Activated B cell treated with CpG ODN at 0.5 μM for 24 hours (primary cell): ENCODE measurements at places on chromosomes 2 and 18.
A peak's percentile ranks its signal among the peaks of the same experiment; 100 is the strongest.

GRCh38 chr2:168424971-168425370 is 31.1 kb upstream of the CERS6 start:
- no peak for DNase-seq

GRCh38 chr2:223494496-223494895 is 107.7 kb downstream of the SCG2 start:
- DNase-seq = no peak

DNA sequence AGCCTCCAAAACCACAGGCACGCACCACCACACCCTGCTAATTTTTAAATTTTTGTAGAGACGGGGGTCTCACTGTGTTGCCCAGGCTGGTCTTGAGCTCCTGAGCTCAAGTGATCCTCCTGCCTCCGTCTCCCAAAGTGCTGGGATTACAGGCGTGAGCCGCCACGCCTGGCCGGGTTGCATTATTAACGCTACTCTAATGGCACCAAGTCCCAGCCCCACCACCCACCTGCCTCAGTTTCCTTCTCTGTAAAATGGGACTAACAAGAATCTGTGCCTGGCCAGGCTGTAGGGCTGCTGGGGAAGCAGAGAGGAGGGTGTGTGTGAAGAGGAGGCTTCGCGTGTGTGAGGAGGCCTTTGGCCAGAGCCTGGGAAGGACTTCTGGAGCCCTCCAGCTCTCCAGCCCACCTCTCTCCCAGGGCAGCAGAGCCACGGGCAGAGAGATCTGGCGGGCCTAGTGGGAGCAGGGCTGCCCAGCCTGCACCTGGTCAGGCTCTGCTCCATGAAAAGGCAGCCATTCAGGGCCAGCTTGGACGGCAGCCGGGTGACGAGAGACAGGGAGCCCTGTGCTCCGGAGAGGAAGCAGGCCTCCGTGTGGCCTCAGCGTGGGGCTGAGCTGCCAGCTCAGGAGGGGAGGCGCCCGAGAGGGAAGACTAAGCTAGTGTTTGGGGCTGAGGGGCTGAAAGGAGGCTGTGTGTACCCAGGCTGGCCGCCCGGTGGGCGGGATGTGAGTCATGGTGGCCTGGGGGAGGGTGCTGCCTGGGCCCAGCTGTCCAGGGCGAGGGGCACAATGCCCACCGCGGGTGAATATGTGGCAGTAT is 7.4 kb upstream of the B3GNT7 start:
- no peak for DNase-seq

DNA sequence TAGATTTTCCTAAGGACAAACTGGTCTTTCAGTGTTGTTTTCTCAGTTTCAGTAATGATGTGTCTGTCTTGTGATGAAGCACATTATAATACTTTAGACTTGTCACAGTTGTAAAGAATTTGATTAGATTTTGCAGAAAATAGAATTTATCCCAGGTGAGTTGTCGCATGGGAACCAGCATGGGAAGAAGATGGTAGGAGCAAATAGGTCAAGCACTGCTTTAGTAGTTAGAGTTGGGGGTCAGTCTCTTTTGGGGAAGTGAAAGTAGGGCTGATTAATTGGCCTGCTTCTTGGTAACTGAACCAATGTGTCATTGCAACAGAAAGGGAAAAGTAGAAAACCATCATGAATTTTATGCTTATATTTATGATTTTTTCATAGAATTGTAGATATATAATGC is 153.2 kb upstream of the MYO3B start:
- no peak for DNase-seq

DNA sequence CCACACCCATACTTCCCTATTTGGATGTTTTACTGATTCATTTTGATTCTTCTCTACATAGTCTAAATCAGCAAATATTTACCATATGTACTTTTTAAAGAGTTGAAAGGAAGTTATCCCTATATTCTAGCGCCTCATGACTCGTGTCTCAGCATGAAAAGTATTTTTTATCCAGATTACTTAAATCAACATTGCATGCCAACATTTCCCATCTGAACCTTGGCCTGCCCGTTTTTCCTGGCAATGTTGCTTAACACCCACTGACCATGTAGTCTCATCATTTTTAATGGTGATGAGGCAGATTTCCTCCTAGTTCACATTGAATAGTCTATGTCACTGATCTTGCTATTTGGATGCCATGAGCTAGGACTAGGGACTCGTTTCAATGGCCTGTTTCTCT is 13.2 kb upstream of the SCYGR5 start:
- DNase-seq = no peak

DNA sequence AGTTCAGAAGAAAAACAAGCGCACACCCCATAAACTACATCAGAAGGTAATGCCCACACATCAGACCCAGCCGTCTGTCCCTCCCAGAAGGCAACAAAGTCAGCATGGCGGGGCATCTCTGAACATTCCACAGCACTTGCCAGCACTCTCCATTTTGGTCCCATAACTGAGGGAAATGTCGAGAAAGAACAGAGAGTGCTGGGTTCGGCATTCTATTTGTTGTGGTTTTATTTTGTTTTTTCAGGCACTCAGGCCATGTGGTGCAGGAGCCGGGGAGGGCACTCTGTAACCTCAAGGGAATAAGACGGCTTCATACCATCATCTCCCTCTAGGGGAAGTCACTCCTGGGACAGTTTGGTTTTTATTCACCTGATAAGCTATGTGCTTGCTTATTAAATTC is 156.0 kb downstream of the SEPTIN10 start:
- DNase-seq = no peak

DNA sequence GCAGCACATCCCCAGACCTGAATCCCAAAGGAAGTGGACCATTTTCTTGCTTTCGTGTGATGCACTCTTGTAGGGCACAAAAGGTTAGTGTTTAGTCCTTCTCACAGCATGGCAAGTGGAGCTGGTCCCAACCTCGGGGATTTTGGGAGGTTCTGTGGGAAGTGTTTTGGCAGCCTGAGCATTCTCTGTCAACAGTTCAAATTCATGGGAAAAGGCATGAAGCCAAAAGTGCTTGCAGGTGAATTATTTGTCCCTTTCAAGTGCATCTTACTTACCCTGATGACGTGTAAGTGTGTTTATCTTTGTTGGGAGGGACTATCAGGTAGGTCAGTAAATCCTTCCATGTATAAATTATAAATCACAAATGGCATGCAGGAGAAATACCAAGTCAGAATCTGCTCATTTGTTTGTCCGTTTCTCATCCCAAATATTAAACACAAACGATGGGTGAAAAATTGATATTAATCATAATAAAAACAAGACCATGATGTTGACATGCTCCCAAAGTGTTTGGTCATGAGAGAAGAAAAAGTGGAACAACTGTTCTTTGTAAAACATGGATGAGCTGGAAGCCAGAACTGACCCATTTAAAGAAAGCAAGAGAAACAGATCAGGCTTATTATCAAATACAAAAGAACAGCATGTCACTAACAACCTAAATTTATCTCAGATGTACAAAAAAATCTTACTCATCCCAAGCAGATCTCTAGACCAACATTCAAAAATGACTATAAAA is 57.6 kb downstream of the EPHA4 start:
- DNase-seq = no peak

GRCh38 chr2:202035089-202035940 is 1.7 kb downstream of the FZD7 start:
- DNase-seq = peak; percentile 28

- DNase-seq = no peak
Measured at GRCh38 chr2:20531633-20532262, 84.9 kb downstream of the RHOB start.

GRCh38 chr2:124286089-124286783 is 261.1 kb downstream of the CNTNAP5 start:
- DNase-seq = no peak

- DNase-seq = no peak
Measured at GRCh38 chr2:88442473-88442872, 10.0 kb downstream of the FOXI3 start.

- DNase-seq = no peak
Measured at GRCh38 chr2:29615183-29615582, 306.2 kb downstream of the ALK start.

- no peak for DNase-seq
Measured at GRCh38 chr2:108363024-108363907, 14.5 kb upstream of the SULT1C4 start.

GRCh38 chr18:13165636-13166423 is 52.7 kb upstream of the LDLRAD4 start:
- DNase-seq = no peak

GRCh38 chr2:43221124-43221762 is 5.2 kb downstream of the ZFP36L2 start:
- DNase-seq = no peak

DNA sequence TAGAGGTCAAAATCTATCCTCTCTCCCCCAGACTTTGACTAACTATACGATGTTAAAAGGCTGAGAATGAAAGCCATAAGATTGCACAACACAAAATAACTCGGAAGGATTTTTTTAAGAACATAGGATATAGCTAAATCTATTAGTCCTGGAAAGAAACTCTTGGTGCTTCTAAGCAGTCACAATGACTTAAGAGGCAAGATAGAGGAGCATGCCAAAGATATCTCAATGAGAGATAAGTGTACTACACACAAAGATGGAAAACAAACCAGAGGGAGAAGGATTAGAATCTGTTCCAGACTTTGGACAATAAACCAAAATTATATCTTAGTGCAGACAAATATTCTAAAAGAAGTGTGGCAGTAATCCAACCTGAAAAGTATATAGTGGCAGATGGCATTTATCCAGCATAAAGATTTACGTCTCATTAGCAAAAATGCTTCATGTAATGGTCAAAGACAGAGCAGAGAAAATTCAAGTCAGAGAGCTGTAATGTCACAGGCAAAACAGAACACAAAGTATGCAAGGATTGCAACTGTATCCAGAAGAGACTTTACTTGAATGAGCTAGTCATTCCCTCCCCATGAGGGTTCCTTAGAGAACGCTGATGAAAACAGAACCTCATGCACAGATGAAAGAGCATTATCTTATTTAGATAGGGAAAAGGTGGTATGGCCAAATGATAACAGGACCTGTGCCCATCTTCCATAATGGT is 28.8 kb upstream of the EVA1A start:
- no peak for DNase-seq

GRCh38 chr2:88599527-88599926 is 27.7 kb downstream of the EIF2AK3 start:
- DNase-seq = no peak

DNA sequence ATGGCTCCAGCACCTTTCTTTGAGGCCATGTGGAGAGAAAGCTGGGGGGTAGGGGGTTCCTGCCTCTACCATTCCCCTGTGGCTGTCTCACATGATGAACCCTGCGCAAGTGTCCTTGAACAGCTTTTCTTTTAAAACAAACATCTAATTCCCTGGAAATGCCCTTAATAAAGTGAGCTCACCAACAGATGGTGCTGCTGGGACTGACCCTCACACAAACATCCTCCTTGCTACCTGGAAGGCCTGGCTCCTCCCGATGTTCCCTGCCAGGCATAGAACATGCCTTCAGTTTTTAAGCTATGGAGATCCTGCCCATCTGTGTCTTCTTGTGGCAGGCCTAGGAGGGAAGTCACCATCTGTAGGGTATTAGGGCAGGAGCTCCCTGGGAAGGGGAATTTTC is 60.7 kb upstream of the GATA6 start:
- no peak for DNase-seq

DNA sequence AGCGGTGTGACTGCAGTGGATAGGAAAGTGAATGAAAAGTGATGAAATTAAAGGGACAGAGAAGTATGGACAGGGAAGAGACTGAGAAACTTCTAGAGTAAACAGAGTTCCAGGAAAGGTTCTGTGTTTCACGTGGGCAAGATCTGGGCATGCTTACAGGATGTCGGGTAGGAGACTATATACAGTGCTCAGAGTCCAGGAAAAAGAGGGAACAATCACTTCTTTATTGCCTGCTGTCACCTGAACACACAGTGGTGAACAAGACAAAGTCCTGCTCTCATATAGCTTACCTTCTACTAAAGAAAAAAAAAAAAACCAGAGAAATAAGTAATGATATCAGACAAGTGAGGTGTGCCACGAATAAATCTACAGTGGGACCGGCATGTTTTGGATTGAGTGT is 2.4 kb downstream of the LRPPRC start:
- no peak for DNase-seq

- no peak for DNase-seq
Measured at GRCh38 chr2:136375017-136375901, 257.3 kb upstream of the CXCR4 start.

DNA sequence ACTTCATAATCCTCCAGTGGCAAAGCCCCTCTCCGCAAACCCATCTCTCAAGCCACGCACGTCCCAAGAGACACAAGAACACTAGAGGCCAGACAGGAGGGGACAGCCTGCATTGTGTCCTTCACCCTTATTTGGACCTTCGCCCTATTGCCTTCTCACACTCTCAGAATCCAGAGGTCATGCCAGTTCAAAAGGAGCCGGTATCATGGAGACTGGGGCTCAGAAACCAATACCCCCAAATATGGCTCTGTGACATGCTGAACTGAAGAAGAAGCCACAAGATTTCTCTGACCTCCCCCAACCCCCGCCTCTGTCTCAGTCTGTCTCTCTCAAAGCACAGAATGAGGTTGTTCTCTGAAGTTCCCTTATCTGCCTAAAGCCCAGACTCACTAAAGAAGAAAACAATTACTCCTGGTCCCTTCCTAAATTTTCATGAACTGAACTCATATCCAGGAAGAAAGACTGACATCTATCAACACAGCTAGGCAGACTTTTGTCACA is 19.2 kb upstream of the SPATA3 start:
- no peak for DNase-seq

- no peak for DNase-seq
Measured at GRCh38 chr2:191103774-191104173, 47.0 kb downstream of the STAT4 start.

DNA sequence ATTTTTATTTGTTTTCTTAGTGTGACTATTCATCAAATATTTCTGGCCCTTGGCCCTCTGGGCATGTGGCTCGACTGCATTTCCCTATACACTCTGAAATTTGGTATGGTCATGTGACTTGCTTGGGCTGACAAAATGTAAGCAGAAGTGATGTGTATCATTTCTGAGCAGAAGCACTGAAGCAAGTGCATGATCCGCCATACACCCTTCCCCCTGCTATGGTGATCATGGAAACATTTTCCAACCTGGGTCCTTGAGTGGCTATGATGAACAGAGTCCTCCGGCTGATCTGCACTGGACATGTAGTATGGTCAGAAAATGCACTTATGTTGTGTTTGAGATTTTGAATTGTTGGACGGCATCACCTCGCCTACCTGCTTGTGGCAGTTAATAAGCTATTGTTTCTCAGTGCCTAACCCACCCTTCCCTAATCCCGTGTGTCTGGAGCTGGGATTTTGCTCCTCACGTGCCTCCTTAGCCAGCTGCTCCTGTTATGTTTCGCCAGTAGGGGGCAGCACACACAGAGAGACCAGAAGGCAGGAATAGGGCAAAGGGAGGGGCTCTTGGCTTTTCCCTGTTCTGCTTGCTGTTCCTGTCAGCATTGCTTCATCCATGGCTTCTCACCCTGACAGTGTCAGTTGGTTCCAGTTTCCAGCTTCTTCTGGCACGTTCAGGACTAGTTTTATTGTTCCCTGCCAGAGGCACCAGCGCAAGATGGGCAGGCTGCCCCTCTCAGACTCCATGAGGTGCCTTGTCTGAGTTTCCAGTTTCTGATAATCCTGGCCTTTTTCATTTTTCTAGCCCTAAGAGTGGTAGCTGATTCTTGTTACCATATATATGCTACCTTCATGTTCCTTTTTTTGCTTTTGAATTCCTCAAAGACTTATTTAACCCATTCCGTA is 207.4 kb downstream of the ARL6IP6 start:
- DNase-seq = no peak

- DNase-seq = no peak
Measured at GRCh38 chr2:69185807-69186206, 172.8 kb downstream of the ANTXR1 start.
